ENCODE measurements at places on chromosomes 16 and 17. TPM values are rescaled to one million over a fixed set of nuclear protein-coding genes. Genes with fewer than 3 reads are reported as not detected.

Gene NHLRC4
- polyA plus RNA-seq: 5.5 TPM

Gene TMED6
- polyA plus RNA-seq: 3.7 TPM

GRCh38 chr16:14041164-14041563 lies 30.0 kb upstream of the MRTFB start:
- DNase-seq: no peak

DNA sequence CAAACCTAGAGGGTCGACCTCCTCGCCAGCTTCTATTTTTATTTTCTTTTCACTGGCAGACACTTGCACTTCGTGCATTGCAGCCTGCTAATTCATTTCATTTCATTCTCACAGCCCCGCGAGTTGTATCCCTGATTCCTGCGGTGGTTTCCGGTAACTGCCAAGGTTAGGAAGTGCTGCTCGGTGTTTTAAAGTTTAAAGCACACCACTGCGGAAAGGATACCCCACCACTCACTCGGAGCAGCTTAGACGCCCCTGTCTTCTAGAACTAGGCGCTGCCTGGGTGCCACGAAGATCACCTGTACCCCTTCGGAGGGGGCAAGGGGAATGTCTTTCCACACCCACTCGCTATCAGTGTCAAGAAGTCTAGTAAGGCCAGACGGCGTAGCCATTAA lies 509 bp downstream of the CNEP1R1 start:
- DNase-seq: peak; percentile 16

DNA sequence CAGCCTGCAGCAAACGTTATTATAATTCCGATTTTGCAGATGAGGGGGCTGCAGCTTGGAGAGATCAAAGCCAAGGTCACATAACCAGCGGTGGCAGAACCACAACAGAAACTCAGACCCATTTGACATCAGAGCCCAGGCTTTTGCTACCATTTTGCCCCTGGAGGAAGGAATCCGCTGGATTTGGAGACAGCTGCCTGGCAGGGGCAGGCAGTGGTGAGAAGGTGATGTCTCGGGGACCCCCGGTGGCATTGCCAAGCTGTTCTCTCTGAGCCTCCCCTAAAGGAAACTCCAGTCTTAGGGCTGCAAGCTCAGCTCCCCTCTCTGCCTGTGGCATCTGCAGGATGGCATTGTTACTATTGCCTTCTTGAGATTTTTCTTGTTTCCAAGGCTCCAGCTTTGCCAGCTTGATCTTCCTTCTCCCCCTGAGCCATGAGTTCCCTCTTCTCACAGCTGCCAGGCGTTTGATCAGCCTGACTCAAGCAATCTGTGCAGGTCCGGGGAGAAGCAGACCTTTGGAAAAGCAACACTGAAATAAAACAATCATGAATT lies 40.8 kb downstream of the AIPL1 start:
- no peak for DNase-seq

GRCh38 chr17:75925912-75926311 lies 14.9 kb downstream of the FBF1 start:
- no peak for DNase-seq

Data from left renal pelvis (tissue), 4 donors.